ENCODE measurements at places on chromosomes 1 and 21.

DNA sequence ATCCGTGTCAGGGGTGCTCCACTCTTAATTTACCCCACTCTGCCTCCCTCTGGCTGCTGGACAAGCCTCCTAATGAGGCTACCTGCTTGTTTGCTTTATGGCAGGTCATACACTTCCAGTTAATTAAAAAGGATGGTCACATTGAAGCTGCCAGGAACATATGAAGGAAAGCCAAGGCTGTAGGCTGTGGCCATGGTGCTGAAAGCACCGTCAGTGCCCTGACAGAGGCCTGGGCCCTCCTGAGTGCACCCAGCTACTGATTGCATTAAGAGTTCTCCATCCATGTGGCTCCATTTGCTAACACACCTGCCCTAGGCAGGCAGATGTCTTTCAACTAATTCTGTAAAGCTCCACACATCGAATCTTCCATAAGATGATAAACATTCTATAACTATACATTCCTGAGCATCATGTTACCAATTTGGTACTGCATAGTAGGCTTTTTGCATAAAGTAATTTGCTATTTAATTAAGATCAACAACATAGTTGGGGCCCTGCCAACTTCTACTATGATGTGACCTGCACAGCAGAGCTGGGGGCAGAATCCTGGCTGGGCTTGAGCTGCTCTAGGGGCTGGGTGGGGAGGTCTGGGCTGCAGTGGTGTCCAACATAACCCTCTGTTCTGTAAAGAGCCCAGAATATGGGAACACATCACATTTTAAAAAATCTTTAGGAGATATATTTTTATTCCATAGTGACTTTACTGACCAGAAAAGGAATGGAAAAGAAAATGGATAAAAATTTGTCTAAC is 224.8 kb downstream of the SIPA1L2 start:
- DNase-seq, result no peak

DNA sequence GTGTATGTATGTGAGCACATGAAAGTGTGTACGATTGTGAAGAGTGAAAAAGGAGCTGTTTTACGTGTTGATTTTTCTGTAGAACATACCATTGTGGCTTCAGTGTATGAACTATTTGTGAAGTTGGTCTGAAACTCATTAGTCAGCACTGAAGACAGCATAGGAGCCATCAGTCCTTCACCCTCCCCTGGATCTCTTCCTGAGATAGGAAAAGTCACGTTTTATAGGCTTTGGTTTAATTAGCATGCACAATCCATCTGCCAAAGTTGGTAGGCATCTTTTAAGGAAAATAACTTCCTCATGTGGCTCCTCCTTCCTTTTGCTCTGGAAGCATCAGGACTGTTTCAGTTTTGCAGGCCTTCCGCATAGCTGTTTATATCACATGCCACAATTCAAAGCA is 1.4 kb upstream of the RABIF start:
- DNase-seq, result no peak

GRCh38 chr1:26156285-26157038 is 2.4 kb upstream of the FAM110D start:
- DNase-seq, result peak; percentile 30

GRCh38 chr1:43277116-43277876 is 7.5 kb downstream of the TMEM125 start:
- no peak for DNase-seq

DNA sequence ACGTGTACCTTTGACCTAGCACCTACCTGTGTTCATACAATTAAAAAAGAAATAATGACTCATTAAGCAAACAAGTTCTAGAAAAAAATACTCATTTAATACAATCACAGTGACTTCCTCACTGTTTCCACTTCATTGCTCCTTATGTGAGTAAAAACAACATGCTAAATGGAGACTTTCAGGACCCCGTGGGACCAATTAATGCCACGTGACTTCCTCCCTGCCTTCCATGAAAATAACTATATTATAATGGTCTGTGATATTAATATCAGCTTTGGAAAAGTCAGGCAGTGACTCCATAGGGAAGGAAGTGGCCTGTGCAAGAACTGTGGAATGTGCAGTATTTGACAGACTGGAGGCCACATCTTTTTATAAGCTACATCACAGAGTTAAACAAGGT is 337.8 kb downstream of the HLX start:
- no peak for DNase-seq

Data from KBM-7 (cell line).